ENCODE measurements at places on chromosomes 5 and 9. TPM values are rescaled to one million over a fixed set of nuclear protein-coding genes. Genes with fewer than 3 reads are reported as not detected.

- peak; percentile 32 for DNase-seq
Measured at GRCh38 chr5:153147891-153148623, 342.4 kb upstream of the GRIA1 start.

DNA sequence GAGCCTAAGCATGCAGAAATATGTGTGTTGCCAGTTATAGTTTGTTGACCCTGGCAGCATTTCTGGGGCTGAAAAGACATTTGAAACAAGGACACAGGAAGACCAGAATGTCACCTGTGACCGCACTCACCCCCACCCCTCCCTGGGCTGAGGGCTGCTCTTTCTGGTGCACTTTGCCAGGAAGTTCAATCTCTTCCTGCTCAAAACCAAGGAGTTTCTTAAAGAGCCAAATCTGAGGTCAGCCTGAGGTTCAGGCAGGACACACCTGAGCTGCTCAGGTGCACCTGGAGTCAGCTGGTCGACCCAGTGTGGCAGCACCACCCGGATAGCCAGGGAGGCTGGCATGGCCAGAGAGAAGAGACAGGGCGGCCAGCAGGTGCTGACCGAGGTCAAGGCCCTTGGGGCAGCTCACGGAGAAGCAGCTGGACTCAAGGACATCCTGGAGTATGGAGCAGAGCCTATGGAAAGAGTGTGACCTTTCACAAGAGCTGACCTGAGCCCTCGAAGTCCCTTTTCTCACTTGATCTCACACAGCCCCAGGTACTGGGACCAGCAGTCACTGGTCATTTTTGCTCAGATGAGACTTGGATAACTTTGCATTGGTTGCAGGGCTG, 376.9 kb upstream of the IRX4 start:
- no peak for DNase-seq

GRCh38 chr5:174694611-174695010, 29.8 kb upstream of the MSX2 start:
- no peak for DNase-seq

DNA sequence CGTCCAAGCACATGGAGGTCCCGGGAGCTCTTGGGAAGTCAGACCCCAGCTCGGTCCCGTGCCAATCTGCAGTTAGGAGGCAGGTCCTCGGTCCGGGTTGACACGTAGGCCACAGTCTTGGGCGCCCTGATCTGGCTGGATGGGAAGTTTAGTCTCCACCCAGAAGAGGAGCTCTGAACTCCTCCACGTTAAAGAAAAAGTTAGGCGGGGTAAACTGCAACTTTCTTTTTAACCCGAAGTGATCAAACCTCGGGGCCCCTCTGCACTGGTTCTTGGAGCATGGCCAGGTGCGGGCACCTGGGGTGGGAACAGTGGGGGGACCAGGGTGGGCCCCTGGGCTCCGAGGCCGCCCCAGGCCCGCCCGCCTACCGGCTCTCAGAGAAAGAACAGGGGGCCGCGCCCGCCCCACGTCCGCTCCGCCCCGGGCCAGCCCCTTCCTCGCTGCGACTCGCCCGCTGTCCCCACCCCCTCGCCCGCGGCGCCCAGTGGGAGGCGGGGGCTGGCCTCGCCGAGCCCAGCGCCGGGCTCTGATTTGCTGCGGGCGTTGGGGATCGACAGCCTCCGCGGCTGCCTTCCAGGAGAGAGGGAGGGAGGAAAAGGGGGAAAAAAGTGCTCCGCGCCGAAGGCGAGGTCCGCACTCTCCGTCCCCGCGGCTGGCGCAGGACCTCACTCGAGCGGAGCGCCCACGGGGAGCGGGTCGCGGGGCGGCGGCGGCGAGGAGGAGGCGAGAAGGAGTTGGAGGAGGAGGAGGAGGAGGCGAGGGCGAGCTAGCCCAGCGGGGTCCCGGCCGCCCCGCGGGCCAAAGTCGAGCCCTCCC, at the start of gene COL5A1:
Gene COL5A1 (plus strand): TSS at position 631 of the 817 bp plus-strand sequence. CDS start 385 bp downstream, outside the sequence.
- DNase-seq = no peak

DNA sequence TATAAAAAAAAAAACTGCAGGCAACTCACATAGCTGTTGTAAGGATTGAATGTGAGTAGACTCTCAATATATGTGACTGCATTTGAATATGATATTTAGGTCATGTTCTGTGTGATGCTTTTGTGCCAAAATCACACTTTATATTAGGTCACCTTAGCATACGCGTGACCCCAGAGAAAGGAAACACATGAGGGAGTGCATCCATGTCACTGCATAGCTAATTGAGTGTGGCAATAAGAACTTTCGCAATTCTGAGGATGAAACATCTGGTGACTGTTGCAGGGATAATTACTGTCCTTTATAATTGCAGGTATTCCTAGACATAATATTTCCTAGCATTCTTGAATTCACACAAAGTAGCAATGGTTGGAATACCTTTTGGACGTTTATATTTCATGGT, 459.5 kb upstream of the KLF4 start:
- no peak for DNase-seq

DNA sequence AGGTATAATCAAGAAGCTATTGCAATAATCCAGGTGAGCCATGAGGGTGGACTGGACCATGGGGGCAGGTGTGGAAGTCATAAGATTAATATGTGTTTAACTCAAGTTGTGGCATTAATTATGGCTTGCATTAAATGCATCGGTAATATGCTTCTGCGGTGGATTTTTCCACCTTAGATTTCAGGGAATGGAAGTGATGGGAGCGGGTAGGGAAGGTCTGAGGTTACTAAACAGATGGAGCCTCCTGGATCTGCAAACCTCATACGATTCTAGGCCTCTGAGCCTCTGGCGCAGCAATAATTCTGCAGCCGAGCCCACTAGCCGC, 286 bp upstream of the ZNF483 start:
- DNase-seq = no peak

- no peak for DNase-seq
Measured at GRCh38 chr5:3218916-3219650, 376.5 kb upstream of the IRX1 start.

DNA sequence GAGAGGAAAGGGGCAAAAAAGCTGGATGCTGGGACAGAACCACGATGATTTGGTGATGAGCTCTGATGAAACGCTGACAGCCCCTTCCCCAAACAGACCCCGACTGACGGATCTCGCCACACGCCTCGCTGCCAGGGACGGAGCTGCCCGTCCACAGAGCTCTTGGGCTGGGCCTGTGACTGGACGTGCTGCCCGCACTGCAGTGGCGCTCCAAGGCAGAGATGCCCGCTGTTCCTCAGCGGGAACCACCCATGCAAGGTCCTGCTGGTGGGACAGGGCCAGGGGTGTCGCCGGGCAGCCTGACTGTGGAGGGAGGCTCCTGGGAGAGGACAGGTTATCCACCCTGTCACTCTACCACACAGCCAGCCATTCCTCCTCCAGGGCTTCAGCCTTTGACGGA, 66.0 kb upstream of the SARDH start:
- DNase-seq = no peak

BRD3 gene
- total RNA-seq = 21.8 TPM

SPAG8 gene
- 0.78 TPM for total RNA-seq

WDR38 gene
- not detected for total RNA-seq

LTC4S gene
- total RNA-seq = not detected

Measured in HT-29 (cell line).